RPMI7951 (cell line): ENCODE measurements at places on chromosomes 2 and 18. TPM values are rescaled to one million over a fixed set of nuclear protein-coding genes. Genes with fewer than 3 reads are reported as not detected.

DNA sequence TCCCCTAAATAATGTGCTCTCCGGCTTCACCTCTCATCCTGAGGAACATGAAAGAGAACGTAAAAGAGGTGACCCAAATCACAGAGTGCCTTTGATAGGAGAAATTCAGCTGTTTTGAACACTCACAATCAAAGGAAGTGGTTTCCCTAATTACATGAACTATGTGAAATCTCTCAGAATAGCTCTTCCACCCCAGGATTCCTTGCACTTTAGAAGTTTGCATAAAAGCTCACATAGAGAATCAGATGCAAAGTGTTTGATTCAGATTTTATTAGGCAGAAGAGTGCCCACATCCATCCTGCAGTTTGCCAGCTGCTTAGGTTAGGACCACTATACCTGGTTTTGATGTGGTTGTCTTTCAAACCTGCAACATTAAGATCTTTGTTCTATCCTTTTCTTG is 61.0 kb downstream of the MAP3K20 start:
- no peak for DNase-seq

GRCh38 chr18:45521136-45521535 is 94.1 kb upstream of the SLC14A2 start:
- peak; percentile 43 for DNase-seq

- peak; percentile 52 for DNase-seq
Measured at GRCh38 chr18:2417861-2418610, 153.3 kb downstream of the METTL4 start.

The ALLC gene
- not detected in 2 replicates for total RNA-seq

- peak; percentile 29 for DNase-seq
Measured at GRCh38 chr2:168439536-168439935, 16.5 kb upstream of the CERS6 start.

GRCh38 chr18:13264091-13265007 is 45.8 kb downstream of the LDLRAD4 start:
- no peak for DNase-seq

GRCh38 chr2:137190411-137191195 is 425.3 kb downstream of the THSD7B start:
- peak; percentile 91 for DNase-seq

DNA sequence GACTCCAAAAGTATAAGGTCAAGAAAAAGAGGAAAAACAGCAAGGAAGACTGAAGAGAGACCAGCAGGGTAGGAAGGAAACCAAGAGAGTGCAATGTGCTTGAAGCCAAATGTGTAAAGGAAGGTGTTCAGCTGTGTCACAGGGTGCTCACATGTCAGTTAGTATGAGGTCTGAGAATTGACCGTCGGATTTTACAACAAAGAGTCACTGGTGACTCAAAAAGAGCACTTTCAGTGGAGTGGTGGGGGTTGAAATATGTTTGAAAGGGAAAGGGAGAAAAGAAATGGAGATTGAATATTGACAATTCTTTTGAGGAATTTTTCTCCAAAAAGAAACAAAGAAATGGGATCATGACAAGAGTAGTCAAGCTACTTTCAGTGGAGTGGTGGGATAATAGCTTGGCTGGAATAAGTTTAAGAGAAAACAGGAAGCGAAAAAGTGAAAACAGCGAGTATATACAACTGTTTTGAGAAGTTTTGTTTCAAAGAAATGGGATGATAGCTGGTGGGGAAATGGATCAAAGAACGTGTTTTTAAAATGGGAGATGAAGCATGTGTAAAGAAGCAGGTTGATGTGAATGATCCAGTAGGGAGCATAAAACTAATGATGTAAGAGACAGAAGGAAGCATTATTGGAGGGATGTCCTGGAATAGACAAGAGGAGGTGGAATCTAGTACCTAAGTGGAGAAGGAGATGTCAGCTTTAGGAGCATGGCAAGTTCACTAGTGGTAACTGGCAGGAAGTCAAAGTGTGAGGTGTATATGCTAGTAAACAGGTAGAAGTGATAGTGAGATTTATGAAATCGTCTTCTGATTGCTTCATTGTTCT is 3.6 kb upstream of the TSPYL6 start:
- no peak for DNase-seq

DNA sequence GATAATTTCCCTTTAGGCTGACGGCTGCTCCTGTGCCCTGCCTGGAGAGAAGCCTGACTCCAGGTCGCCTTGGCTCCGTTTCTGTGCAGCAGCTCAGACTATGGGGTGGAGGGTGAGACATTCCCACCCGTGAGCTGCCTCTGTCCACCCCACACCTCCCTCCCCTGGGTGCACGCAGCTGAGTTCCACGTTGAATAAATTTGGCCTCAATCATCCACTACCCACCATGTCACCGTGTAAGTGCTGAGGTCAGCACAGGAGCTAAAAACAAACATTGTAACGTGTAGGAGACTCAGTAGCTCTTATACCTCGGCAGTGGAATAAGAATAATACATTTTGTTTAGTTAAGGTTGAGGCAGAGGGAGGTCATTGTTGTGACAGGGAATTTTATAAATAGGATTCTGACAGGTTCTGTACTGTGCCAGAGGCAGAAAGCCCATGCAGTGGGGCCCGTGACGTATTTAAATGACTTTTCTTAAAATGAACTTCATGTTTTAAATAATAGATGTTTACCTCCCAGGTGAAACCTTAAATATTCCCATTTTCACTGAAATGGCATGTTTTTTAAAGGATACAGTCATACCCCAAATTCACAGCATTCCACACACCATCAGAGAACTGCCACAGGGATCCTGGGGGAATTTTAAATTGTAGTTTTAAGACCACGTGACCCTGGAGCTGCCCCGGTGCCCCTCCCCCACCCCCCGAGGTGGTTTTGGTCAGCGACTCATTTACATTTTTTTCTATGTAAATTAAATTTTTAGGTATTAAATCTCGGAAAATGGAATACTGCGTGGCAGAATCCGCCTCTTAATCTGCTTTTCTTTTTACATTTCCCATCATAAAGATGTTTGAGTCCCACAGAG is 50.2 kb downstream of the NFATC1 start:
- no peak for DNase-seq

The IL36B gene
- total RNA-seq: not detected in 2 replicates

The TMEM247 gene
- not detected in 2 replicates for total RNA-seq

The KDSR gene
- 17.1 and 20.8 TPM in 2 replicates for total RNA-seq

The TMEFF2 gene
- 0.10 and 0.12 TPM in 2 replicates for total RNA-seq

- no peak for DNase-seq
Measured at GRCh38 chr2:207107551-207107950, 58.2 kb downstream of the KLF7 start.

DNA sequence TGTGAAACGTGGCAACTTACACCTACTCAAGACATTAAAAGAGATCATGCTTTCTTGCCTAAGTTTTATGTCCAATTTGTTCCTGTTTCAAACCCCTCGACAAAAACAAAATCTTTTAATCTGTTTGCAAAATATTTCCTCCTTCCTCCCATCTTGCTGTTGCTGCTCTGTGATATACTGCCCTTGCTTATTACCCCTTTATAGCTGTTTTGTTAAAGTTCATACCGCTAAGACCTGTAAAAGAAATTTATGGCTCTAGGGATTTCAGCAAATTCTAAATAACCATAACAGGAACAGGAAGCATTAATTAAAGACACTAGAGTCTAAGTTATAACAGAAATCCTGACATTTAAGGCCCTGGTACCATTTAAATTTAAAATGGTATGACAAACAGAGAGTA is 1268.2 kb upstream of the PIK3C3 start:
- DNase-seq: no peak

The SLC35F5 gene
- total RNA-seq: 89.0 and 130 TPM in 2 replicates

The PROM2 gene
- 1.8 and 2.4 TPM in 2 replicates for total RNA-seq

DNA sequence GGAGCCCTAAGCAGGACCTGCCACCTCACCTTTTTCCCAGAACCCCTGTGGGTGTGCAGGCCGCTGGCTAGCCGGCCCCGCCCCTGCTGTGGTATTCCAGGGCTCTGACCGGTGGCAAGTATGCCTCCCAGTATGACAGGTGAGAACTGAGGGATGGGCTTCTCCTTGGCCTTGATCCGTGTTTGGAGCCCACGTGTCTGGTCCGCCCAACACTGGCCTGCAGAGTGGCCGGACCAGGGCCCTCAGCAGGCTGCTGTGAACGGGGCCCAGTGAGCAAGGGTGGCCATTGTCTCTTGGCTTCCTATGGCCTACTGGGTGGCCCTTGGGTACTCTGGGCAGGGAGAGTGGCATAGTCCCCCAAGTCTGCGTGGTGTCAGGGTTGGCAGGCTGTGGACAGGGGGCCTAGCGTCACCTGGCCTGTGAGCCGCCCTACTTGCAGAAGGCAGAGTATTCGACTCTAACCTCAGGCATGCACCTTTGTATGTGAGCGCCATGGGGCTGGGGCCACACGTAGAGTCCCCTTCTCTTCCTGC is 1.8 kb downstream of the RNPEPL1 start:
- DNase-seq: no peak

GRCh38 chr2:1891971-1892486 is 147.7 kb upstream of the PXDN start:
- DNase-seq: no peak

The GNLY gene
- not detected in 2 replicates for total RNA-seq

The QPCT gene
- 126 and 137 TPM in 2 replicates for total RNA-seq

DNA sequence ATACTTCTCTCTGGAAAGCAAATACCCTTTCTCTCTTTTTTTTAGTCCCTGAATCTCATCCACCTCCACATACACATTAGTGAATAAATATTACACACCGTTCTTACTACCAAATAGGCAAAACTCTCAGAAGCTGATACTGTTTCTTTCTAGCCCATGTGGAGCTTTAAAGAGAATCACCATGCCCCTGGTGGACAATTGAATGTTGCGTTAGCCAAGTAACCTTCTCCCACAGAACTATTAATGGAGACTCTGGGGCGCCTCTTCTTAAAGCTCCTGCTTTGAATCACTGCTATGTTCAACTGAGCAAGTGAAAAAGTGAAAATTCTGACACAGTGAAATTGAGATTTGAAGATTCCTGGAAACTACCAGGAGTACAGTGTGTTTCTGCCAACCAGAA is 522.8 kb upstream of the CDH7 start:
- DNase-seq: no peak

The ALK gene
- total RNA-seq: 0.12 and 0.29 TPM in 2 replicates

- DNase-seq: no peak
Measured at GRCh38 chr18:2908946-2909335, 62.1 kb downstream of the EMILIN2 start.

The SRD5A2 gene
- total RNA-seq: not detected in 2 replicates

DNA sequence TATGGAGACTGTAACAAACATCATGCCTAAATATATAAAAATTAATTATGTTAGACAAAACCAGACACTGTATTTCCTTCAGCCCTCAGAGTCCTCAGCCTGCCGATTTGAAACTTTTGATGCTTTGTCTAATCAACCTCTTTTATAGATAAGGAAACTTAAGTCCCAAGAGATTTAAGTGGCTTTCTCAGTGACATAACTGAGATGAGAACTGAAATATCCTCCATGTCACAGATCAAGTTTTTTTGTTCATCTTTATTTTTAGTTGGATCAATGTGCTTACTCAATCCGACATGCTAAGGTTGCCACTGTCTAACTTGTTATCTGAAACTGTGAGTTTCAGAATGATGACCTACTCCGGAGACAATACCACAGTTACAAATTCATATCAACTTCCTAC is 72.3 kb downstream of the BARD1 start:
- DNase-seq: no peak

DNA sequence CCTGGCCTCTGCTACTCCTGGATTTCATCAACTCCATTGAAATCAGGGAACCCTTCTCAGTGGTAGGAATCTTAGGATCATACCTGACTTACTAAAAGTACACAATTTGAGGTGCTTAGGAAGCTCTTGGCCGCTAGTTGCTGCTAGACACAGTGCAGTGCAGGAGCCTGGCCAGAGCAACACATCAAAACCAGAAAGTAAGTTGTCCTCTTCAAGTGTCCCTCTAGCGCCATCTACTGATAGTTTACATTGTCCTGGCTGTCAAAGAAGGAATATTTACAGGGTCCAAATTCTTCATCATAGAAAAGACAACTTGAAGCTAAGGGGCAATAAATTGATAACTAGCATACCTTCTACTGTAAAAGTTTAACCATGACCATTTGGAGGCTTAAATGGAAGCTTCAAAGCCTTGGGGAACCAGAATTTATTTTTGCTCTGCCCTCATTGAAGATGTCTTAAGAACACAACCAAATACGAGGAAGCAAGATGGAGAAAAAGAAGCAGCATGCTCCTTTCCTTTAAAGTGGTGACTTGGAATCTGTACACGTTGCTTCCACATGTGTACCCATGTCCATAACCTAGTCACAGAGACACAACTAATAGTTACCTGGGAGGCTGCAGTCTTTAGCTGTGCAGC is 889.1 kb upstream of the GCFC2 start:
- DNase-seq: peak; percentile 39

- peak; percentile 54 for DNase-seq
Measured at GRCh38 chr2:223599640-223600380, 2.4 kb downstream of the SCG2 start.
